ENCODE measurements at places on chromosomes 11 and 22. TPM values are rescaled to one million over a fixed set of nuclear protein-coding genes. Genes with fewer than 3 reads are reported as not detected.

GRCh38 chr11:73229321-73229895 lies 11.3 kb downstream of the P2RY2 start:
- DNase-seq: no peak

- no peak for DNase-seq
These were observed 8.2 kb downstream of the PDGFB start for GRCh38 chr22:39236321-39237317.

DNA sequence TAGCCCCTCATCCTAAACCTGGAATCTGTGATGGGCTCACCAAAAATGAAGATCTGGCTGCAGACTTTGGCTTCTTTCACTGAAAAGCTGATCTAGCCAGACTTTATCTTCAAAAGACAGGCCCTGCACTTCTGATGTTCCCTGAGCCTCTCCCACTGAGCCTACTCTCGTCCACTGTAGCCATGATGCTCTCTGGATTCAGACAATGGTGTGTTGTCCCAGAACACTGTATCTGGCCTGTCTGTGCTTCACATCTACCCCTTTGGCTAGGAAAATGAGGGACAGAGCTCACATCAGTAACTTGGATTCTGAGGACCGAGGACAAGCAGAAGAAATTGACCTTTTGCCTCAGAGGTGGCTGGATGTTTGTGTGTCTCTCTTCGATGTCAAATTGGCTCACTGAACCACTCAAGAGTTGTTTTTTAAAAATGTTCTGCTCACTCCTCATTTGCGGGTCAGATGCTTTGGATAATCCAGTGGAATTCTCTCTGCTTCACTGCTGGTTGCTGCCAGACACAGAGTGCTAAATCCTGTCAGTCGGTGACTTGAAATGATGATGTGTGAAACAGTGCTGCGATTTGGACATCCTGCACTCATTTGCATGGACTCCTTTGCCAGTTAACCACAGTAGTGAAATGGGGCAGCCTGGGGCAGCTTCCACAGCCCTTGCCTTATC lies 67.5 kb downstream of the ARFGAP2 start:
- no peak for DNase-seq

Gene SHISA8
- total RNA-seq: not detected

Gene TUB
- 4.2 TPM for total RNA-seq

Gene MS4A1
- 2.5 TPM for total RNA-seq

Data from upper lobe of left lung (tissue), 6 donors.